ENCODE measurements at places on chromosomes 7 and 10.
A peak's percentile ranks its signal among the peaks of the same experiment; 100 is the strongest.

- DNase-seq, result peak; percentile 74
Observed at GRCh38 chr7:45259966-45260646, 102.5 kb downstream of the RAMP3 start.

DNA sequence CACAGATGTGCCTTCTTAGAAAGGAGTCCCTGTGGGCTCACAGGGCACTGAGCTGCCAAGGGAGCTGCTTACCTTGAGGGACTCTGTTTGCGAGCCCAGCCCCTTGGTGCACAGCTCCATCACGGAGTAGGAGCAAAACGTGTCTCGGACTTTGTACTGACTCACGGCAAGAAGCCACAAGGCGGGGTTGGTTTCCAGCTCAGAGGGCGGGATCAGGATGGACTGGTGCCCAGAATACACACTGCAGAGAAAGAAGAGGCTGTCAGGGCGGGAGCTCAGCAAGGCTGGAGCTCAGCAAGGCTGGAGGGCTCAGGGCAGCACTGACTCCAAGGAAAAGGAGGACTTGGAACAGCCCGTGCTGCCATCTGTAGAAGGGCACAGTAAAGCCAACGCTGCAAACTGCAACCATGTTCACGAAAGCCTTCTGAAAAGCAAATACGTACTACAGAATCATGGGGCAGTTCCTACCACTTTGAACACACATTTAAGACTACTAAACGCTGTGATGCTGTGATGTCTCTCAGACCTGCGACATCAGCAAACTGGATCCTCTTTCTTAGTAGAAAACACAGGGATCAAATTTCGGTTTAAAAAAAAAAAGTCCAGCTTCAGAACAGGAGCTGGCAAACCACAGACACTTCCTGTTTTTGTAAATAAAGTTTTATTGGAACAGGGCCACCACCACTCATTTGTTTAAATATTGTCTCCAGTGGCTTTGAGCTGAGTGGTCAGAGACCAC is 194.3 kb downstream of the ZMYND11 start:
- peak; percentile 31 for DNase-seq

- no peak for DNase-seq
Observed at GRCh38 chr10:59807629-59808620, 54.7 kb upstream of the MRLN start.

DNA sequence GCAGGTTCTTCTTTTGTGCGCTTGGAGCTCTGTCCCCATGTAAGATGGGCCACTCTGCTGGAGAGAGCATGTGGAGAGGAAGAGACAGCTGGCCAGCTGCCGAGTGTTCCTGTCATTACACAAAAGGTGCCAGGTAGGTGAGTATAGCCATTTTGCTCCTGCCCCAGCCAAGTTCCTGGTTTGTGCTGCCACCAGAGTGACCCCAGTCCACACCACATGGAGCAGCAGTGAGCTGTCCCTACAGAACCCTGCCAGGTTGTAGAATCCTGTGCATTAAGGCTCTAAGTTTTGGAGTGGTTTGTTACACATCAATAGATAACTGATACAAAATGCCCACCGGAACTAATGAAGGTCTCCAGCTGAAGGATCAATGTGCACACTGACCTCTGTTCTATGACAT is 84.6 kb upstream of the GHITM start:
- no peak for DNase-seq
